ENCODE measurements at places on chromosomes 5 and 9.

- peak; percentile 2 for DNase-seq
These were observed 32.7 kb downstream of the TMEFF1 start for GRCh38 chr9:100505564-100506159.

DNA sequence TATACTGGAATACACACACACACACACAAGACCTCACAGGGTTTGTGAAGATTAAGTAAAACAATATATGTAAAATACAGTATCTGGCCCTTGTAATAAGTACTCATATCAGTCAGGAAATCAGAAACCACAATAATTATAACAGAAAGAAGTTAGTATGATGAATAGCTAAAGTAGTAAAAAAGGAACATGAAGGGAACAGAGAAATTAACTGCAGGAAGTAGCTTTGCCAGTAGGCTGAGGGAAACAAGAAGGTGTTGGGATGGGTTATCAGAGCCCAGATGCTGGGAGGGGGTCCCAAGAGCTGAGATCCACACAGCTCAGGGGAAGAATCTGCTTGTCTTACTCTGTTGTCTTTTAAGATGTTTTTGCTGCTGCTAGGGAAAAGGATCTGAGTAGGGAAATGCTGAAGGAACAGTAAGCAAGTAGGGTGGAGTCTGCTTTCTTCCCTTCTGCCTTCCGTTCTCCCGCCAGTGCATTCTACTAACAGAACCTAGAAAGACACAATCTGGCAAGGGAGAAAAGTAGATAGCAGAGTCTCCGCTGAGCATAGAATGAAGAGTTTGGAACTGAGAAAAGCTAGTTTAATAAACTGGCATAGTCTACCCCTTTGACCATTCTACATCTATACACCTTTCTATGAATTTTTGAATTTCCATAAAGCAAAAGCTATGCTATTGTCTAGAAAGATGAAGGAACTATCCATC lies 55.3 kb upstream of the ALDH1A1 start:
- no peak for DNase-seq

DNA sequence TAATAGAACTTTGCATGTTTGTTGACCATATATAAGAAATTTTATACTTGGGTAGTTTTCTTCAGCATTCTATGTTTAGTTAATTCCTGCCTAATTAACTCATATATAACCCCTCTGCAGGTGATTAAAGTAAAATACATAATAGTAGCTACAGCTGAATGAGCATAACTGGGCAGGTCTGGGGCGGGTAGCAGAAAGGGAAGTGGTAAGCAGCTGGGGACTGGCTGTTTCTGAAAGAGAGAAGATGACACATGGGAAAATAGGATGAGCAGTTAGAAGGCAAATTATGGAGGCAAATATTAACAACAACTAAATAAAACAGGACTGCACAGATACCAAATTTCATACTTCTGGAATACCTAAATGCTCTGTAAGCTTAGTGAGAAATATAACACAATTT lies 128.1 kb downstream of the CPLANE1 start:
- no peak for DNase-seq

DNA sequence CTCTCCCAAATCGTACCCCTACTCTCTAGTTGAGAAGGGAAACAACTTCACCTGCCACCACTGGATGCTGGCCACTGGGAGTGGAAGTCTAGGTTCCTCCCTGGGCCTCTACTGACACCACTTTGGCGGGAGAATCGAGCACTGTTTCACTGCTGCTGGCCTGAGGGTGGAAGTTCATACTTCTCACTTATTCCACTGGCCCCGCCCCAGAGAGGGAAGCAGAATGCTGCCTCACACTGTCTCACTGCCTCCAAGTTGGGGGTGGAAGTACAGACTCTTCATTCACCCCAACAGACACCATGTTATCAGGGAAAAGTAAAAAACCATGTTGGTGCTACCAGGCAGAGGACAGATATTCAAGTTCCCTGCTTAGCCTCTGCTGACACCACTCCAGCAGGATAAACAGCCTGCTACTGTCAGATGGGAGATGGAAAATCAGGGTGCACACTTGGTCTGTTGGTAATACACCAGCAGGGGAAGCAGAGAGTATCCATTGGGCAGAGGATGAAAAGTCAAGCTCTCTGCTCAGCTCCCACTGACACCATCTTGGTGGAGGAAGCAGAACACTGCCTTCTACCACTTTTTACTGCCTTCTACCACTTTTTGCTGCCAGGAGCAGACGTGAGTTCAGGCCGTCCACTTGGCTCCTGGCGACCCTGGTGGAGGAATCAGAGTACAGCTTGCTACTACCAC lies 159.4 kb downstream of the SIL1 start:
- no peak for DNase-seq

GRCh38 chr5:87541033-87541432 lies 128.3 kb upstream of the CCNH start:
- DNase-seq: no peak

GRCh38 chr5:58025809-58026208 lies 434.1 kb downstream of the PLK2 start:
- DNase-seq: no peak

DNA sequence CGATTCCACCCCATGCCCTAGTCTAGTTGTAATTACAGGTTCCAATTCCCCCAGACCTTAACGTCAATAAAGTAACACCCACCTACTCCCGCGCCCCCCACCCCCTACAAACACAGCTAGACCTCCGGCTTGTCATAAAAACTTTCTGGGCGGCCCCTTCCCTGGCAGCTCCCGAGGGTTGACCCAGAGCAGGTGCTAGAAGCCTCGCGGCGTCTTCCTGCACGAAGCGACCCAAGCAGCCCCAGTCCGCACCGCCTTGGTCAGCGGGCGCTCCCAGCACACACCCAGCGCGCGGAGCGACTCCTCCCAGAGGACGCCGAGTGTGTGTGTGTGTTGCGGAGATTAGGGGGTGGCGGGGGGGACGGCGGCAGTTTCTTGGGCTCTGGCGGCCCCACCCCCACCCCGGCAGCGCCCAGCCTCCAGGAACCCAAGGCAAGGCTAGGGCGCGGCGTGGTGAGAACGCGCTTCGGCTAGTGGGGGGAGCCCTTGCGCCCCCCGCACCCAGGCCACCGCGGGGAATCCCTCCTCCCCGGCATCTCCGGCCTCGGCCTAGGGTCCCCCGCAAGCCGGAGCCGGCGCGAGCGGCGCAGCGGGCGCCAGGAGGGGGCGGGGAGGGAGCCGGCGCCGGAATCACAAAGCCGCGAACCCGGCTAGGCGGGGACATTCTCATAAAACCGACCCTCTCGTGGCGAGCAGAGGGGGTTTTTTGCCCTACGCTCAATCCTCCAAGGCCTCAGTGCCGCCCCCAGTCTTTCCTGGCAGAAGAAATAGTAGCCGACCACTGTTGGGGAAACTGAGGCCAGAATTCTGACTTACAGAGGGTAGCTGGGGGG lies 2.2 kb downstream of the PCDH1 start:
- no peak for DNase-seq
